ENCODE measurements at places on chromosomes 3 and 15.

DNA sequence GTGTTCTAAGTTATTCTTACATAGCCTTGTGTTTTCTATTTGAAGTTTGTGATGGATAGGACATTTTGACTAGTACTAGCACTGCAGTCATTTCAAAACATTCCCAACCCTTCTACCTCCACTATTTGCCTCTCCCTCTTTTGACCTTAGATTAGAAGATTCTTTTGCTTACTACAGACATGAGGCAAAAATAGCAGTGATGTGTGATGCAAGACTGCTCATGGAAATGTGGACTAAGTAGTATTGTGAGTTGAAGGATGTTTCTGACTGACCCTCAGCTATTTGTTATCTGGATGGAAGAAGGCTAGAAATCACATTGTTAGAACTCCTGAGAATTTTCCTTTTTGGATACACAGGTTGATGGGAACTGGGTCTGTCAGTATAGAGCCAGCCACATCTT lies 45.9 kb downstream of the ATP2C1 start:
- no peak for DNase-seq

GRCh38 chr3:99774467-99774866 lies 43.2 kb upstream of the CMSS1 start:
- no peak for DNase-seq

- DNase-seq, result no peak
Observed at GRCh38 chr3:107222907-107223306, 154.3 kb upstream of the CCDC54 start.

GRCh38 chr3:171289291-171289690 lies 170.9 kb downstream of the TNIK start:
- no peak for DNase-seq

- DNase-seq, result no peak
Observed at GRCh38 chr3:187767266-187768012, 22.2 kb upstream of the BCL6 start.

DNA sequence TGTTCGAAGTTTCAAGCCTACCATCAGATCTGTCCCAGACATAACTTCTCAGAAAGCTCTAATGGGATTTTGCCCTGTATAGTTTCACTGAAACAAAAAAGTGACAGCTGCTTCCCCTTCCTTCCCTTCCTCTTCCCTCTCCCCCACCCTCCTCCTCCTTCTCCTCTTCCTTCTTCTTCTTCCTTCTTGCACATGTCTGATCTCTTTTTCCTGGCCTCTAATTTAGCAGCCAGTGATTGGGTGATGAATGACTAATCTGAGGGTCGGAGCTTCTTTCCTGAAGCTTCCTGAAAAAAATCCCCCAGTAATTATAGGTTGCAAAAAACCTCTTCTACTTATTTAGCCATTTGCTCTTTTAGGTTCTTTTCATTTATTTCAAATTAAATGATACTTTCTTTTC lies 168.7 kb downstream of the POTEB3 start:
- DNase-seq, result no peak

DNA sequence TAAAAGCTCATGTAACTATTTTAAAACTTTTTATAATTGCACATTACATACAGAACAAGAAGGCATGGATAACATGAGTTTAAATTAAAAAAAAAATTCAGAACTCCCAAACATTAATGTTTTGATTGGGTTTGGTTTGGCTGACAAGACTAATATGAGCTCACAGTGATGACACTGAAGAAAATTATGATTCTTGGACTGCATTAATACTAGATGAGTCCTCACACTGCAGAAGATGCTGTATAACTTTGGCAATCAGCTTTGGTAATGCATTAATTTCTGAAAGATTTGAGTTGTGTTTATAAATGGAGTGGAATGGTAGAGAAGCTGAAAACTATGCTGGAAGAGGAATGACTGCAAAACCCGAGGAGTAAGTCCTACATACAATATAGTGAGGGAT lies 358.9 kb downstream of the PLCL2 start:
- no peak for DNase-seq

DNA sequence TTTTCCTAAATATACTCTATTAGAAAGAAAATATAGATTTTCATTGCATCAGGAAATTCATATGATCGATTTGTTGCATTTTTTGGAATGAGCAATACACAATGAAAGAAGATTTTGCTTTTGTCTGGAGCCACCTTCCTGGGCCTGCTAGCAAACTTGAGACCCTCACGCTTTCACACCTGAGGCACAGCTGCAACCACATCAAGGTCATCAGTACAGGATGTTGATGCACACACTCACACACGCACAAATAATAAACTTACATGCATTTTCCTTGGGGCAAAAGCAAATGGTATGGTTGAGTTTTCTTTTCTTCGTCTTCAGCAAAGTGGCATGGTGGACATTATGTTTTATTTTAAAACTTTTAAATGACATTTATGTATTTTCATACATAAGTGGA lies 64.8 kb upstream of the SATB1 start:
- DNase-seq, result no peak

- no peak for DNase-seq
Observed at GRCh38 chr3:36379872-36380220, 458 bp upstream of the STAC start.

DNA sequence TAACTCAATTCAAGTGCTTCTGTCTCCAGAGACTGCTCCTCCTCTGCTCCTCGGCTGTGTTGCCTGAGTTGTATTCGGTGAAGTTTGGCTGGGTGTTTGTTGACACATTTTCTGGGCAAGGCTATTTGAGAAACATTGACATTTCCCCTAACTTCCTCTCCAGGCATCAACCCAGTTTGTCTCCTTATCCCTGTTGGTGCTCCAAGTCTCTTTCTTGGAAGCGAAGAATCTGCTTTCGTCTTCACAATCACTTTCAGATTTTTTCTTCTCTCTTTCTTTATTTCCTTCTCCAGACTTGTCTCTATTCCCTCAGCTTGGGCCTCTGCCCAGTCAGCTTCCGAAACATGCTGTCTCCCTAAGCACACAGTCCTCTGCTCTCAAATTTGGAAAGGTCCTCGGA lies 84.7 kb downstream of the ETV5 start:
- no peak for DNase-seq

GRCh38 chr3:137013951-137014688 lies 56.3 kb downstream of the IL20RB start:
- peak; percentile 24 for DNase-seq

DNA sequence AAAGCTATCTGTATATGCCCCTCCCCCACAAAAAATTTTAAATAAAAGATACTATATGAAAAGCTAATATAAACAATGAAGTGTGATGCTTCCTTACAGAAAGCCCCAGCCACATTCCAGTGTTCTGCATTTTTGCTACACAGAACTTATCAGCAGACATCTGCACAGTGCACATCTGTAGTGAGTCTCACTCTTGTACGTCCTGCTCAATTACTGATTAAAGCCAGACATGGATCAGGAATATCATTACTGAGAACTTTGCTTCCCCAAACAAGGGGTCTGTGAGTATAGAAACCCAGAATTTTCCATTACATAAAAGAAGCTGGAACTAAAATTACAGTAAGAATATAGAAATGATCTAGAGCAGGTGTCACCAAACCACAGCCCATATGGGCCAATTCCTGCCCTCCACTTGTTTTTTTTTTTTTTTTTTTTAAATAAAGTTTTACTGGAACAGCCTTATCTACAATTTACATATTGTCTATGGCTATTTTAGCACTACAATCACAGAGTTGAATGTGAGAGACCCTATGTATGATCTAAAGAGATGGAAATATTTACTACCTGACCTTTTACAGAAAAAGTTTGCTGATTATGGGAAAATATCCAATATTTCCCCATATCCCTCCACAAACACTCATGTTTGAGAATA lies 45.7 kb downstream of the UBP1 start:
- DNase-seq, result no peak

- DNase-seq, result no peak
Observed at GRCh38 chr3:178195824-178196223, 340.4 kb upstream of the KCNMB2 start.

- DNase-seq, result no peak
Observed at GRCh38 chr3:12388185-12388584, 96.1 kb upstream of the TSEN2 start.

DNA sequence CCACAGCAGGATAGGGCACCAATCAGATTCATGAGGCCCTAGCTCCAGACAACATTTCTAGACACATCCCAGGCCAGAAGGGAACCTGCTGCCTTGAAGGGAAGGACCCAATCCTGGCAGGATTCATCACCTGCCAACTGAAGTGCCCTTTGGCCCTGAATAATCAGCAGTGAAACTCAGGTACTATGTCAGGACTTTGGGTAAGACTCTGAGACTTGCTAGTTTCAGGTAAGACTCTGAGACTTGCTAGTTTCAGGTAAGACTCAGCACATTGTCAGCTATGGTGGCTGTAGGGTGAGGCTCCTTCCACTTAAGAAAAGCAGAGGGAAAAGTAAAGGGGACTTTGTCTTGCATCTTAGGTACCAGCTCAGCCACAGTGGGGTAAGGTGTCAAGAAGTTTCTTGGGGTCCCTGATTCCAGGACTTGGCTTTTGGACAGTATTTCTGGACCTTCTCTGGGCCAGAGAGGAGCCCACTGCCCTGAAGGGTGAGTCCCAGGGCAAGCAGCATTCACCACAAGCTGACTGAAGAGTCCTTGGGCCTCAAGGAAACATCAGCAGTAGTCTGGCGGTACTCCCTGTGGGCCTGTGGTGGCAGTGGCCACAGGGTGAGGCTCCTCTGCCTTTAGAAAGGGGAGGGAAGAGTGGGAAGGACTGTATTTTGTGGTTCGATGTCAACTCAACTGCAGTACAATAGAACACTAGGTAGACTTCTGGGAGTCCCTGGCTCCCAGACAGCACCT lies 13.7 kb upstream of the COL8A1 start:
- no peak for DNase-seq

GRCh38 chr15:78209646-78210348 lies 24.6 kb downstream of the ACSBG1 start:
- DNase-seq, result no peak

DNA sequence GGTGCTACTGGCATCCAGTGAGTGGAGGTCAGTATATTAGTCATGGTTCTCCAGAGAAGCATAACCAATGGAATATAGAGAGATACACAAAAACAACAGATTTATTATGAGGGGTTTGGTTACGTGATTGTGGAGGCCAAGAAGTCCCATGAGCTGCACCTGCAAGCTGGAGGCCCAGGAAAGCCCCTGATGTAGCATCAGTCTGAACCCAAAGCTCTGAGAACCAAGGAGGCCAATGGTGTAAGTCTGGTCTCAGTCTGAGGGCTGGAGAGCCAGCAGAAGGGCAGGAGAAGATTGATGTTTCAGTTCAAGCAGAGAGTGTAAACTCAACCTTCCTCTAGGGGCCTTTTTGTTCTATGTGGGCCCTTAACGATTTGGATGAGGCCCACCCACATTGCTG lies 144.1 kb downstream of the KLF13 start:
- no peak for DNase-seq

- no peak for DNase-seq
Observed at GRCh38 chr3:120090422-120090821, 3.8 kb downstream of the GSK3B start.

DNA sequence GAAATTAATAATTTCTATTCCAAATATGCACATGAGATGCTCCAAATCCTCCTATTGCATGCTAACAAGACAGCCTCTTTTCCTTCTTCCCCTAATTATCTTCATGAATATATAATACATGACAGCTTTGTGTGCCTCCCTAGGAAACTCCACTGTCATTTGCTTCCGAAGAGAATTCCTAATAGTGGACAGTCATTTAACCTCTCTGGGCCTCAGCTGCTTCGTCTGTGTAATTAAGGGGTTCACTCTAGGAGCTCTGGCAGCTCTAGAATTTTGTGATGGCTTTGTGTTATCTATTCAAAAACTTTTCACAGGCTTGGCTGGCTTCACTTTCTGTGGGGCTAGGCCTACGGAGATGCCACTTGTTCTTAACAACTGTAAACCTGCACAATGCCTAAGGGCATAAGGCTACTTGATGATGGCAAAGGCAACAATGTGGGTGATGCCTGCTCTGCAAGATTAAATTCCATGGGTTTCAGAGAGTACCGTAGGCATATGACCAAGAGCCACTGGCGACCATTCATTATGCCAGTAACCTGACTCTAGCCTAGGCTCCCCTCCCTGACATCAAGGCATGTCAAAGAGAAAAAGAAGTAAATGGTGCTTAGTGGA lies 333.8 kb upstream of the UMPS start:
- no peak for DNase-seq

GRCh38 chr3:30754426-30754825 lies 140.0 kb downstream of the GADL1 start:
- DNase-seq, result no peak

DNA sequence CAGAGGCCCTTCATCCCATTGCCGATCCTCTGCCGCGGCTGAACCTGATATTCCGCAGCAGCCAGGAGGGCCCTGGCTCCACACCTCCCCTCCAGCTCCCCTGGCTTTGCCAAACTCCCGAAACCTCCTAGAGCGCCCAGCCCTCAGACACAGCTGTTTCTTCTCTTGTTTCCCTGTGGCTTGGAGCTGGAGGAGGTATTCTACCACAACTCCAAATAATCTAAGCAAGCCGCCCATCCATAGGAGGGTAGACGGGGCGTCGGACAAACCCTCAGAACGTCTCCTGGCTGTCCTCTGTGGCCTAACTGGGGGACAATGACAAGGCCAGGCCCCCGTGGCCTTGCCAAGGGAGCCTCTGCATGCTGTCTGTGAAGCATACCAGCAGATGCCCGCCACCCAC lies 10.4 kb downstream of the PLA2G4D start:
- no peak for DNase-seq

- no peak for DNase-seq
Observed at GRCh38 chr3:21786438-21786797, 35.4 kb upstream of the ZNF385D start.

- no peak for DNase-seq
Observed at GRCh38 chr3:15345608-15346137, 13.3 kb upstream of the SH3BP5 start.

- DNase-seq, result peak; percentile 25
Observed at GRCh38 chr15:31230630-31231485, 95.8 kb upstream of the KLF13 start.

- no peak for DNase-seq
Observed at GRCh38 chr15:83695246-83695645, 41.3 kb downstream of the ADAMTSL3 start.

GRCh38 chr15:75425966-75426500 lies 25.5 kb downstream of the SIN3A start:
- no peak for DNase-seq

- DNase-seq, result no peak
Observed at GRCh38 chr3:73669260-73669659, 44.5 kb upstream of the PDZRN3 start.

DNA sequence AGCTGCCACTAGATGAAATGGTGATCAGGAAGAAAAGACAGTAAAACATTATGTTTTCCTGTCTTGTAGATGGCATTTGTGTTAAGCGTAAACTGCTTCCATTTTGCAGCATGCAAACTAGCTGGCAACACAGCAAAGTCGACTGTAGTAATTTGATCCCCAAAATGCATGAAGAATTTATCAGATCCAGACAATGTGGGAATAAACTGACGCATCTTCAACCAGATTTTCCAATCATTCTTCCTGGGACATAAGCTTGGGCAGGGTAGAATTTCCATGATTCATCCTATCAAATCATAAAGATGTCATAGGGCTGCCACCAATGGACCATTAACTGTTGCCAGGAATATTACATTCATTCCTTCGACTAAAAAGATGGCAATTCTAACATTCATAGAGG lies 260.3 kb downstream of the ERC2 start:
- DNase-seq, result no peak

- no peak for DNase-seq
Observed at GRCh38 chr3:101685870-101686307, 629 bp downstream of the RPL24 start.

- no peak for DNase-seq
Observed at GRCh38 chr3:172448661-172449465, 607 bp upstream of the GHSR start.

GRCh38 chr3:78496501-78496900 lies 1271.3 kb downstream of the ROBO1 start:
- no peak for DNase-seq

- no peak for DNase-seq
Observed at GRCh38 chr3:42133500-42134298, 42.5 kb downstream of the TRAK1 start.

Data from esophagus squamous epithelium (tissue), 5 donors.